A549 treated with CORT108297 at 1 μM for 4 hours (cell line): ENCODE measurements at places on chromosomes 4 and X. TPM values are rescaled to one million over a fixed set of nuclear protein-coding genes. Genes with fewer than 3 reads are reported as not detected.

BOD1L1 gene
- 15.2 to 24.1 TPM (median 17.5 TPM) in 5 replicates for total RNA-seq

MAGED2 gene
- 75.0 to 92.4 TPM (median 80.8 TPM) in 5 replicates for total RNA-seq

PROM1 gene
- 0.06 to 0.29 TPM (median 0.09 TPM) in 5 replicates for total RNA-seq

OTC gene
- not detected in 5 replicates for total RNA-seq

UCP1 gene
- total RNA-seq: 0.07 TPM in 1 of 5 replicates, not detected in the others

PPEF1 gene
- 0.78 to 1.7 TPM (median 1.1 TPM) in 5 replicates for total RNA-seq

PDS5A gene
- 22.9 to 30.4 TPM (median 28.4 TPM) in 5 replicates for total RNA-seq

ADAMTS3 gene
- 0.02 TPM in 1 of 5 replicates, not detected in the others for total RNA-seq

SLC39A8 gene
- total RNA-seq: 9.6 to 10.9 TPM (median 10.3 TPM) in 5 replicates

FGFBP2 gene
- total RNA-seq: 0.06 to 0.15 TPM (median 0.10 TPM) in 3 of 5 replicates, not detected in the others

SPANXB1 gene
- total RNA-seq: 2.0 to 3.0 TPM (median 3.0 TPM) in 5 replicates
